ENCODE measurements at places on chromosomes 11 and 22. TPM values are rescaled to one million over a fixed set of nuclear protein-coding genes. Genes with fewer than 3 reads are reported as not detected.

BIK gene
- not detected for total RNA-seq

OR5AS1 gene
- total RNA-seq: not detected

HEPHL1 gene
- total RNA-seq: not detected

GLB1L3 gene
- not detected for total RNA-seq

SLN gene
- not detected for total RNA-seq

MMP1 gene
- total RNA-seq: 0.60 TPM

DNA sequence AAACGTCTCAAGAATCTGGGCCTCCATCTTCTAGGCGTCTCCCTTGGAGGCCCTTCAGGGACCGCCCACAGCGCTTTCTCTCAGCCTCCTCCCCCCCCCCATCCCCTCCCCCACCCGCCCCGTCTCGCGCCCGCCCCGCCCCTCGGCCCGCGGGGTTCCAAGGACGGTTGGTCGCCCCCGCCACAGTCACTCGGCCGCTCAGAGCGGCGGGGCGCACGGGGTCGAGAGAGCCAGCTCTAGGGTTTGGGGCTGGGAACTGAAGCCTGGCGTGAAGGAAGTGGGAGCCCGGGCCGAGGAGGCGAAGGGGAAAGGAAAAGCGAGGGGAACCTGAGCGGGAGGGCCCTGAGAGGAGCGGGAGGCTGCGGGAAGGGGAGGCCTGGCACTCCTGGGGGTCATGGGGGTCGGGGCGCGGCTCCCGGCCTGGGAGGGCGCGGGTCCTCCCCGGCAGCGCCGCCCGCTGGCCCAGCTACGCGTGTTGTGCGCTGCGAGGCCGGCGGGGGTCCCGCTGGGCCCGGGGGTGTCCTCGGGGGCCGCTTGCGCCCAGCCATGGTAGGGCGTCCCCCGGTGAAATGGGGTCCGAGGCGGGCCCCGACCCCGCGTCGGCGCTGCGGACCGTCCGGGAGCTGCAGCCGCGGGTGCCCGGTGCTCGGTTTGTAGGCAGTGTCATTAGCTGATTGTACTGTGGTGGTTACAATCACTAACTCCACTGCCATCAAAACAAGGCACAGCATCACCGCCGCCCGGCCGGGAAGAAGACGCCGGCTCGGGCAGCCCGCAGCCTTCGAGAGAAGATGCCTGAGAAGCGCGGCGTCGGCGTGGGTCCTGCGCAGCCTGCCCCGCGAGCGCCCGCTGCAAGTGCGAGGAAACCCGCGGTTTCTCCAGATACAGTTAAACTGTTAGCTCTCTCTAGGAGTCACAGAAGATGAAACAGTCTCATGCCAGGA lies at the start of gene BTG4:
Gene BTG4 (minus strand): TSS at position 91 of the 944 bp plus-strand sequence. CDS start 13,610 bp downstream, outside the sequence.
- H3K4me3 ChIP-seq: peak within 1 kb of the TSS; percentile 66
- peaks cover 15% of the 10 kb centered on the region for H3K4me1 ChIP-seq
- peaks cover 22% of the 10 kb centered on the region for H3K27me3 ChIP-seq
- H3K36me3 ChIP-seq: peaks cover 5% of the 10 kb centered on the region
- no peak within 1 kb of the TSS for H3K27ac ChIP-seq
- DNase-seq: no peak

GRCh38 chr11:121478895-121479697 lies 26.3 kb upstream of the SORL1-AS1 start:
- H3K36me3 ChIP-seq: no peaks in the 10 kb centered on the region
- H3K4me1 ChIP-seq: peaks cover 16% of the 10 kb centered on the region
- DNase-seq: no peak
- peaks cover 19% of the 10 kb centered on the region for H3K27me3 ChIP-seq
- H3K27ac ChIP-seq: no peak overlapping the region

DNA sequence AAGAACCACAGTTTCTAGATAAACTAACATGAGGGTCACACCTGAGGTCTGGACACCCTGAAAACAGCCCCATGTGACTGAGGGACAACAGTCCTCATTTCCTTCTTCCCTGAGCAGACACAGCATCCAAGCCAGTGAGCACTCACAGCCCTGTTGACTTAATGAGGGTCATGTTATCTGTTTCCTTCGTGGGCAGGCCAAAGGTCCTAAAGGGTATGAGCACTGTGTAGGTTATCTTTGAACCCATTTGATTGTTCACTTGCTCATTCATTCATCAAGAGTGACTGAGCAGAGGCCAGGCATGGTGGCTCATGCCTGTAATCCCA lies 170.7 kb upstream of the B3GAT1 start:
- H3K36me3 ChIP-seq: no peaks in the 10 kb centered on the region
- no peak for DNase-seq
- peaks cover 30% of the 10 kb centered on the region for H3K27me3 ChIP-seq
- H3K4me3 ChIP-seq: no peak overlapping the region
- H3K4me1 ChIP-seq: no peaks in the 10 kb centered on the region

- H3K27me3 ChIP-seq: peaks cover 5% of the 10 kb centered on the region
- peaks cover 4% of the 10 kb centered on the region for H3K36me3 ChIP-seq
- DNase-seq: no peak
Observed at GRCh38 chr11:27838674-27839073, 138.4 kb upstream of the BDNF start.

DNA sequence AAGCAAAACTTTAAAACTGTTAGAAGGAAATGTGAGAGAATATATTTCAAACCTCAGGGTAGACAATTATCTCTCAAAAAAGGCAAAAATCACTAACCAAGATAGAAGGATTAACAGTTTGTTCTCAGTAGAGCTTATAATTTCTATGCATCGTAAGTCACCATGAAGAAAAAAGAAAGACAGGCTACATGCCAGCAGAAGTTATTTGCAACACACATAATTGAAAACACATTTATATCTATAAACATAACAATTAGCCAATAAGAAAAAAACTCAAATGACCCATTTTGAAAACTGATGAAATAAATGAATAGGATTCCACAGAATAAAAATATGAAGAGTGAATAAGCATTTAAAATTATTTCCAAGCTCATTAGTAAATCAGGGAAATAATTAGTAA lies 24.4 kb upstream of the SNX19 start:
- peaks cover 3% of the 10 kb centered on the region for H3K4me1 ChIP-seq
- no peak for DNase-seq
- H3K27ac ChIP-seq: no peak overlapping the region
- H3K27me3 ChIP-seq: peaks cover 23% of the 10 kb centered on the region
- H3K4me3 ChIP-seq: no peak overlapping the region
- H3K36me3 ChIP-seq: no peaks in the 10 kb centered on the region

GRCh38 chr11:46858920-46859546 lies 13.0 kb upstream of the CKAP5 start:
- H3K4me1 ChIP-seq: no peaks in the 10 kb centered on the region
- H3K4me3 ChIP-seq: no peak overlapping the region
- no peak for DNase-seq
- peaks cover 11% of the 10 kb centered on the region for H3K36me3 ChIP-seq
- no peaks in the 10 kb centered on the region for H3K27me3 ChIP-seq

GRCh38 chr22:49418943-49419342 lies 408.7 kb downstream of the BRD1 start:
- peaks cover 7% of the 10 kb centered on the region for H3K27me3 ChIP-seq
- H3K27ac ChIP-seq: no peak overlapping the region
- H3K4me1 ChIP-seq: no peaks in the 10 kb centered on the region
- no peak for DNase-seq
- no peak overlapping the region for H3K4me3 ChIP-seq

GRCh38 chr11:93340223-93340622 lies 9.7 kb downstream of the DEUP1 start:
- no peak overlapping the region for H3K4me3 ChIP-seq
- H3K27me3 ChIP-seq: peaks cover 6% of the 10 kb centered on the region
- H3K36me3 ChIP-seq: no peaks in the 10 kb centered on the region
- peaks cover 8% of the 10 kb centered on the region for H3K4me1 ChIP-seq
- no peak for DNase-seq

DNA sequence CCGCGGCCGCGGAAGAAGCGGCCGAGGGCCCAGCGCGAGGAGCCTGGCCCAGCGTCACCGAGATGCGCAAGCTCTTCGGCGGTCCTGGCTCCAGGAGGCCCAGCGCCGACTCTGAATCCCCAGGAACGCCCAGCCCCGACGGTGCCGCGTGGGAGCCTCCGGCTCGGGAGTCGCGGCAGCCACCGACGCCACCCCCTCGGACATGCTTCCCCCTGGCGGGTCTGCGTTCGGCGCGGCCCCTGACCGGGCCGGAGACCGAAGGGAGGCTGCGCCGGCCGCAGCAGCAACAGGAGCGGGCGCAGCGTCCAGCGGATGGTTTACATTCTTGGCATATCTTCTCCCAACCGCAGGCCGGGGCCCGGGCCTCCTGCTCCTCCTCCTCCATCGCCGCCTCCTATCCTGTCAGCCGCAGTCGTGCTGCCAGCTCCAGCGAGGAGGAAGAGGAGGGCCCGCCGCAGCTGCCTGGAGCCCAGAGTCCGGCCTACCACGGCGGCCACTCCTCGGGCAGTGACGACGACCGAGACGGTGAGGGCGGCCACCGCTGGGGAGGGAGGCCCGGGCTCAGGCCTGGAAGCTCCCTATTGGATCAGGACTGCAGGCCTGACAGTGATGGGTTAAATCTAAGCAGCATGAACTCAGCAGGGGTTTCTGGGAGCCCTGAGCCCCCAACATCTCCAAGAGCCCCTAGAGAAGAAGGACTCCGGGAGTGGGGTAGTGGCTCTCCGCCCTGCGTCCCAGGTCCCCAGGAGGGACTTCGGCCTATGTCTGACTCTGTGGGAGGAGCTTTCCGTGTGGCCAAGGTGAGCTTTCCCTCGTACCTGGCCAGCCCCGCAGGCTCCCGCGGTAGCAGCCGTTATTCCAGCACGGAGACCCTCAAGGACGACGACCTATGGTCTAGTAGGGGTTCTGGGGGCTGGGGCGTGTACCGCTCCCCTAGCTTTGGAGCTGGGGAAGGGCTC lies 1.2 kb downstream of the ARHGEF17 start:
- peak overlapping the region; percentile 86 for H3K4me3 ChIP-seq
- H3K27me3 ChIP-seq: no peaks in the 10 kb centered on the region
- DNase-seq: peak; percentile 99
- H3K4me1 ChIP-seq: peaks cover 54% of the 10 kb centered on the region
- peak overlapping the region; percentile 78 for H3K27ac ChIP-seq

DNA sequence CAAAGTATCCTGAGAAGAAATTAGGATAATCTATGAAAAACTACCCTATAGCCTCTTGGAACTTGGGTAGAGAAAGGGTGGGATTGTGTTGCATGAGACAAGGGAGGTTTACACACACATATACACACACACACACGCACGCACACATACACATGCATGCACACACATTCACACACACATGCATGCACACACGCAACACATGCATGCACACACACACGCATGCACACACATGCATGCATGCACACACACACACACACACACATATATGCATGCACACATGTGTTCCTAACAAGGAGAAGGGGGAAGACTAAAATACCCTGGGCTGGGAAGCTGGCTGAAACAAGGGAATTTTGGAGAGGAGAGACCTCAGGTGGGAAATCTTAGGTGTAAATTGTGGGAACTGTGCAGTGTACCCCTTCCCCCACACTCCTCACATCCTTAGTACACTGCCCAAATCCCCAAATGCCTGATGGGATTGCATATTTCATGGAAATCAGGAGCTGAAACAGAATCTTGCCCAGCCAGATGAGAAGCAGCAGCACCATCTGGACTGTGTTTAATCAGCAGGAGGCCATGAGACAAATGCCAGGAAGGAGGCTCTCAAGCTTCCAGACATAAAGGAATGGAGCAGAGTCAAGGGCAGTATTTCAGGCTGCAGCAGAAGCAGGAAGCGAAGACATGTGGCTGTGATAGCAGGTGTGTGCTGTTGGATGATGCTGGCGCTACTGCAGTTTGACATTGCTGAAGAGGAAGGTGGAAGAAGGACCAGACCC lies 14.6 kb upstream of the POLD3 start:
- no peaks in the 10 kb centered on the region for H3K36me3 ChIP-seq
- no peak for DNase-seq
- H3K27ac ChIP-seq: no peak overlapping the region
- no peaks in the 10 kb centered on the region for H3K27me3 ChIP-seq
- peaks cover 6% of the 10 kb centered on the region for H3K4me1 ChIP-seq
- no peak overlapping the region for H3K4me3 ChIP-seq

DNA sequence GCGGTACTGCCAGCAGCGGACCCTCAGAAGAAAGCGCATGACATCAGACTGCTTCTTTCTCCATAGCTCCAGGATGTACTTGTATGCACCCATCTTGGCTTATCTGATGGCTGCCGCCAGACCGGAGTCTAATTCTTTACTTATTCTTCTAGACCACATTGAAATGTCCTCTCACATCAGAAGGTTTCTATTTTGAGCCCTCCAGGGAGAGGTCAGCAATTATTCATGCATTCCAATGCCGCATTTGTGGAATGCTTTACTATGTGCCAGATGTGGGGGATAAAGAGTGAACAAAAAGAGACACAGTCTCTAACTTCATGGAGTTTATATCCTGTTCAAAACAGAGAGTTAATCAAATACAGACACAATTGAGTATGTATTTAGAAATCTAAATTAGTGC lies 230.1 kb downstream of the MIAT start:
- peaks cover 69% of the 10 kb centered on the region for H3K4me1 ChIP-seq
- peak overlapping the region; percentile 91 for H3K27ac ChIP-seq
- H3K36me3 ChIP-seq: peaks cover 2% of the 10 kb centered on the region

- H3K36me3 ChIP-seq: peaks cover 1% of the 10 kb centered on the region
- peaks cover 7% of the 10 kb centered on the region for H3K27me3 ChIP-seq
Observed at GRCh38 chr11:118000850-118001228, 14.6 kb downstream of the IL10RA start.

DNA sequence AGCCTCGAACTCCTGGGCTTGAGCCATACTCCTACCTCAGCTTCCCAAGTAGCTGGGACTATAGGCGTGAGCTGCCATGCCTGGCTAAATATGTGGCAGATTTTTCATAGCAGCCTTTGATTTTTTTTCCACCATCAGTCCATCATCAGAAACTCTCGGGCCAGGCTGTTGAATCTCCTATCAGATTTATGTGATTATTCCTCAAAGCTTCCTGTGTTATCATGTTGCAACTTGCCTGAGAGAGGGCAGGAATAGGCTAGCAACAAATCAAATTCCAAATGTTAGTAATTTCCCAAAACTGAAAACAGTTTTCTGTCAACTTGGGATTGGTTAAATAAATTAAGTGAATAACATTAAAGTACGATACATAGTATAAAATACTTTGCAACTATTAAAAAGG lies 3.4 kb downstream of the LRRC51 start:
- no peaks in the 10 kb centered on the region for H3K36me3 ChIP-seq
- no peaks in the 10 kb centered on the region for H3K27me3 ChIP-seq
- H3K4me1 ChIP-seq: peaks cover 16% of the 10 kb centered on the region
- no peak for DNase-seq
- H3K4me3 ChIP-seq: no peak overlapping the region

GRCh38 chr11:16793009-16793408 lies 54.6 kb downstream of the C11orf58 start:
- no peak overlapping the region for H3K4me3 ChIP-seq
- peak overlapping the region; percentile 97 for H3K27ac ChIP-seq
- no peaks in the 10 kb centered on the region for H3K36me3 ChIP-seq
- H3K4me1 ChIP-seq: peaks cover 48% of the 10 kb centered on the region
- H3K27me3 ChIP-seq: no peaks in the 10 kb centered on the region

DNA sequence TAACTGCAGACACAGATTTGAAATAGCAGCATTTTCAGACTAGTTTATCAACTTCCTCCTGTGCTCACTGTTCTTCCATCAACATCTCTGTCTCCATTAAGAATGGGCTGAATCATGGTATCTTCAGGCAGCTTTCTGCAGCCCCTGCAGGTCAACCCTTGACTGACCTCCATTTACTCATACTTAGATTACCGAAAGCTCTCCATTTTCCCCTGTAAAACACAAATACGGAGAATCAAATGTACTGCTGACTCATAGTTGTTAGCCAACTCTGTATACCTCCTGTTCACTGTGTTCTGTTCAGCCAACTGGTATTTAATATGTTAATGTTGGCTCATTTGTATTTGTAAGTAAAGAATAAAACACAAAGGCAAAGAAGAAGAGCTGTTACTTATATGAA lies 364.0 kb downstream of the CASP12 start:
- H3K4me1 ChIP-seq: peaks cover 2% of the 10 kb centered on the region
- no peak for DNase-seq
- H3K36me3 ChIP-seq: no peaks in the 10 kb centered on the region
- no peak overlapping the region for H3K4me3 ChIP-seq
- H3K27ac ChIP-seq: no peak overlapping the region

GRCh38 chr11:23903044-23903704 lies 593.7 kb upstream of the LUZP2 start:
- H3K27ac ChIP-seq: peak overlapping the region; percentile 72
- peaks cover 32% of the 10 kb centered on the region for H3K4me1 ChIP-seq
- H3K4me3 ChIP-seq: no peak overlapping the region
- peaks cover 3% of the 10 kb centered on the region for H3K36me3 ChIP-seq
